ENCODE measurements at places on chromosomes 3 and 15.

DNA sequence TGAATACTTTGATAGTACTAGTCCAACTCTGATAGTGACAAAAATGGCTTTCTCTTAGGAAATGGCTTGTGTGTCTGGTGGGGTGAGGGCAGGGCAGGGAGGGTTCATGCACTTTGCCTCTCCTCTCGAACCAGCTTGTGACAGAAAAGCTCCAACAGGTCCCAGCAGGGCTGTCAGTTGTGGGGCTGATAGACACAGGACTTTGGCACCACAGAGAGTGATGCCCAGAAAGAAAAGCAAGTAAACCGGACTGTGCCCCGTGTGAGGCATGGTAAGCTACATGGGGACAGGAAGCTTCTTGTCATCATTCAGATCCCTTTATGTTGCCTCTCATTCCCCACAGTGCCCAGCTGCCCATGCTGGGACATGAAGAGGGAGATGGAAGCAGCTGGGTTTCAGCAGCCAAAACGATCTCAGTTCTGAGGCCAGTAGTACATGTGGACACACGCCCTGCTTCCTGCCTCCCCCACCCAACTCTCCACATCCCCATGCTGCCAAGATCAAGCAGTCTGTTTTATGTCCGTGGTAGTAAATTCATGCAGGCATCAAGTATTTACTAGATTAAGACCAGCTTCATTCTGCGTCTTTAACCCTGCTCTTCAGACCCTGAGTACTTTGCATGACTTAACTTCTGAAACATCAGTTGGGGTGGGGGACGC is 29.7 kb upstream of the LIPC start:
- no peak for DNase-seq

DNA sequence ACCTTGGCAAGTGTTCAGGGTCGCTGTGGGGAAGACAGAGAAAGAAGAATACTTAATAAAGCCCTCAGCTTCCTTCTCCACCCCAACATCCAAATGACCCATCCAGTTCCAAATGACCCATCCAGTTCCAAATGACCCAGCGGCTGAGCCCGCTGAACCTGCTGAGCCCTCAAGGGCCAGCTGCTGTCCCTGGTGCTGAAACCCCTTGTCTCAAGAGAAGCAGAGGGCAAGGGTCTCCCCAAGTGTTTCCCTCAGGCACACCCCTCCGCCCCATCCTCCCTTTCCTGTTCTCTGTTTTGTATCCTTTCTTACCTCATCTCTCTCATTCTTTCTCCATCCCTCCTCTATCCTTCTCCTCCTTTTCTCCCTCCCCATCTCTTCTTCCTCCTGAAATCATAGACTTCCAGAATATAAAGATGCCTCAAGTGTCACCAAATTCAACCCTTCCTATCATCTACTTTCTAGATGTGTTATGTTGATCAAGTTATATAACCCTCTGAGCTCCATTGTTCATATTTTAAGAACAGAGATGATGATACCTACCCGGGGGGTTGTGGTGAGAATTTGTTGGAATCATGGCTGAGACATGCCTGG is 29.0 kb downstream of the CCDC33 start:
- no peak for DNase-seq

DNA sequence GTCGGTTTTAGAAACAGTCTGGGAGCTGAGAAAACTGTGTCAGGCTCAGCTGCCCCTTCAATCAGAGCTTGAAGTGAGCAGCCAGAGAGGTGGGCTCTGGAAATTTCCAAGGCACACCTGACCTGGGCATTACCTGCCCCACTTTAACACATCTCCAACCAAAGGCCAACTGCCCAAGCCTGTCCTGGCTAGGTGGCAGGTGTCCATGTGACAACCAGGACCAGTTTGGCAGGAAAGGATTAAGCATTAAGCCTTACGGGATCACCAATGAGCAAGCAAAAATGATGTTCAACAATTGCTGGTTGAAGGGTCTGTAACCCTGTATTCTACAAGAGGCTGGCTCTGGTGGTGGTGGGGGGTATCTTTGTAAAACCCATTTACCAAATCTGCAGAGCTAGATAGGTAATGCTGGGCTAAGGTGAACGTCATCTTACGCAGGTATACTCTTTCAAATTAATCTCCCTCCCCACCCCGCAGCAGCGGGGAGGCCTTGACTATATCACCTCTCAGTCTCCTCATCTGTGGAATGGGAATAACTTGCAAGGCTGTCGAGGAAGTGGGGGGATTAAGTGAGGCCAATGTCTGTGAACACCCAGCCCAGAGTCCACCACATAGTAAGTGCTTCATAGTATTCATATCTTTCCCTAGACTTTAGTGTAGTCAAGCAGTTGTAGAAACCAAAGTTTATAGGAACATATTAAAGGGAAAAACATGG is 183.2 kb downstream of the MEGF11 start:
- no peak for DNase-seq

GRCh38 chr15:44836094-44836493 is 99.8 kb downstream of the TRIM69 start:
- no peak for DNase-seq

DNA sequence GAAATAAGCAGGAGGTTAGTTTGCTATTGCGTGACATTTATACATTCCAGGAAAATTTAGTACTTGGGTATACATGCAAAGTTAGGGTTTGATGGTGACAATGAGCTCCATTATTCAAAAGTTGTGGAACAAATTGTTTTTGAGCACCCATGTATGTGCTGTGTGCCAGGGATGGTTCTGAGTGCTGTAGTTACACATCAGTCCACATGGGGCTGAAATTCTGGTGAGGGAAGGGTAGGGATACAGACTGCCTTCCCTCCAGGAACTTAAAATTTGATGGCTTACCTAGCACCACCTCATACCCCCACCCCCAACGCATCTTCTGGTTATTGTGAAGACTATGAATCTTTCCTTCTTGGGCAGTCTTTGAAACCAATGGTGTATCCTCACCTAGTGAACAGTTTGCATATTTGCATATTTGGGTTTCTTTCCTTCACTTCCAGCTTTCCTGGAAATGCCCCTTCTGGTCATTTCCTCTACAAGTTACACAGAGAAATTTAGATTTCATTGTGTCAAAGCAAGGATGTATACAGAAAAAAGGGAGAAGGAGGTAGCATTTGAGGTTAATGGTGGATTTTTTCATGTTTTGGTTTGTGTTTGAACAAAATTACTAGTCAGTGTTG is 222.0 kb upstream of the IL12A start:
- no peak for DNase-seq
